Activated effector memory CD4-positive, alpha-beta T cell treated with Interleukin-2 at 50 U/mL for 16 hours (primary cell): ENCODE measurements at places on chromosomes 1 and 21.
A peak's percentile ranks its signal among the peaks of the same experiment; 100 is the strongest.

DNA sequence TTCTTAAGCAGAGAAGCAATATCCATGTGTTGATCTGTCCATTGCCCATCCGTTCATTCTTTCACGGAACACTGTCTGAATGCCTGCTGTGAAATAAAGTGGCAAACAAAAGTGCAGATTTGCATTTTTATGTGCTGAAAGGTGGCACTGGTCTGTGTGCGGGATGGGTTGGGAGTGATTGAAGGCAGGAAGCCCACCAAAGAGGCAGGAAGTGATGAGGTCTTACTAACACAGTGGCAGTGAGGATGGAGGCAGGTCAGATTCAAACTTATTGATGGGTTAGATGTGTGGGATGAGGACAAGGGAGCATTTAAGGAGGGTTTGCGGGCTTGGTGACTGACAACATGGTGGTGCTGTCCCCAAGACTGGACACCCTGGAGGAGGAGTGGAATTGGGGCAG, 8.3 kb downstream of the PTPRF start:
- DNase-seq = no peak

GRCh38 chr1:50047916-50048694, 24.4 kb upstream of the AGBL4 start:
- DNase-seq = no peak

DNA sequence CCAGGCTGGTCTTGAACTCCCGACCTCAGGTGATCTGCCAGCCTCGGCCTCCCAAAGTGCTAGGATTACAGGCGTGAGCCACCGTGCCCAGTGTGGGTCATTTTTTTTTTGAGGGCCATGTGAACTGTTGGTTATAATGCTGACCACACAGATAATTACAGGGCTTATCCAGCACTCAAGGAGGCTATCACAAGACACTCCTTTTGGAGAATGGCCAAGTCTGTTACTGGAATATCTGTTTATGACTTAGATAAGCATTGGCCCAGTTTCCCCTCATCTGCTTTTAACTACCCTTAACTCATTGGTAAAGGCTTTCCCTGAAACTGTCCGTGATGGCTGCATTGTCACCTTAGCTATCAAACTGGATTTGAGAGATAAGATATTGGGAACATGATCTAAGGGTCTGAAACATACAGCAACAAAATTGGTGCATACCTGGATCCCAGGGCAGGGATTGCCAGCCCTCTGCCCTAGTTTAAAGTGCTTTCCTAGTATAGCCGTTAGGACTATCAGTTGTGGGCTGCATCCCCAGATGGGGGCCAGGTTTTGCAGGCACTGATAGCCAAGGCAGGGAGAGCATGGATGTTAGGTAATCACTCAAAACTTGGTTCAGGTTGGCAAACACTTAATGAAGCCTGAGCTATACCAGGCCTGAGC, 15.6 kb downstream of the SZT2 start:
- DNase-seq = no peak

DNA sequence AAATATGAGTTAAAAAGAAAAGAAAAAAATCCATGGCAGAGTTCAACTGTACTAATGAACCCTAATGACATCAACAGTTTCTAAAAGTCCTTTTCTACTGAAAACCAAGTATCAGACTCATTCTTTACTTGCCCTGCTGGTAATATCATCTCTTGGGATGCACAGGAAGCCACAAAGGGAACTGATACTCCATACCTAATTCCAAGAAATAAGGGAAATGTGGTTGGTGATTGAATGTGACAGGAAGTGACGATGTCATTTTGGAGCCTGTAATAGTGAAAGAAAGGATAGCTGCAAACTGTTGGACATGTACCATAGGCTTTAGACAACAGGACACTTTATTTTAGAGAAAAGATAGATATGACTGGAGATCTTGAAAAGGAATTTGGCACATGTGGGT, 98.7 kb upstream of the VAV3 start:
- no peak for DNase-seq

DNA sequence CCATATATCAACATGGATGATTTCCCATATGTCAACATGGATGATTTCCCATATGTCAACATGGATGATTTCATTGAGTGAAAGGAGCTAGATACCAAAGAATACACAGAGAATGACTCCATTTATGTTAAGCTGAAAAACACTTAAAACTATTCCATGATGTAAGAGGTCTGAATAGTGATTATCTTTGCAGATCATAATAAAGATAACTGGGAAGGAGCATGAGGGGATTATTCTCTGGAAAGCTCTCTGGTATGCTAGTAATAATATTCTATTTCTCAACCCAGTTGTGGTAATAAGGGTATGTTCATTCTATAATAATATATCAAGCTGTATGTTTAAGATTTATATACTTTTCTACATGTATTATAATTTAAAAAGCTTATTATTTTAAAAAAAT, 14.1 kb downstream of the SYNJ1 start:
- no peak for DNase-seq

DNA sequence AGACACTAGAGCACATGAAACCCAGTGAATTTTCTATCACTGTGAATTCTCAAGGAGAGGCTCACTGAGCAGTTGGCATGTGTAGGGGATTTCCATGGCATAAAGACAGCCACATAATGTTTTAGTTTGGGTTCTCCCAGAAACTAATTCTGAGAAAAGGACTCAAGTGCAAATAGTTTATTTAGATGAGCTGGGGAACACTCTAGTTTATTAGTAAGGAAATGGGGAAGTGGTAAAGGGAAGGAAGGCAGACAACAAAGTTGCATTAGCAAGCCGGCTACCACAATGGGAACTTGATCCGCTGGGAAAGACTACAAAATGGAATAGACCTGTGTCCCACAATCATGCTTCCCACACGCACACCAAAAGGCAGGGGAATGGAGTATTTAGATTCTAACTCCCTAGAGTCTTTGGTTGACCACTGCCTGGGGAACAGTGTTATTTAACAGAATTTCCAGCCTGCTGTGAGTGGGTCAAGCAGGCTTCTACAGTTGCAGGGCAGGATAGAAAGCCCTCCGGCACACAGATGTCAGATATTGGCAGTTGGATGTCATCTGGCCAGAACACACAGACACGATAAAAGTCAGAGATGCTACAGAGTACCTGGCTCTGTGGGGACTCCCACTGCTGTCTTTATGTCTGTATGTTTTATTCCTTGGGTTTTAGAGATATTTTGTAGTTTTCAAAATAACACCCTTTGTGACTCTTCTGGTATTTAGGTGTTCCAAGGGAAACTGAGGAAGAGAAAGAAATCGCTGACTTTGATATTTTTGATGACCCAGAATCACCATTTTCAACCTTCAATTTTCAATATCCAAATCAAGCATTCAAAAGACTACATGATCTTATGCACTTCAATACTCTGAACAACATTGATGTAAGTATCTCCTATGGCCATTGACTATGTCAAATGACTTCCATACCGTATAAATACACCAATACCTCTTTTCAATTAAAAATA, 150.1 kb downstream of the PLA2G4A start:
- no peak for DNase-seq

GRCh38 chr1:234750922-234751627, 141.1 kb upstream of the IRF2BP2 start:
- DNase-seq = no peak

DNA sequence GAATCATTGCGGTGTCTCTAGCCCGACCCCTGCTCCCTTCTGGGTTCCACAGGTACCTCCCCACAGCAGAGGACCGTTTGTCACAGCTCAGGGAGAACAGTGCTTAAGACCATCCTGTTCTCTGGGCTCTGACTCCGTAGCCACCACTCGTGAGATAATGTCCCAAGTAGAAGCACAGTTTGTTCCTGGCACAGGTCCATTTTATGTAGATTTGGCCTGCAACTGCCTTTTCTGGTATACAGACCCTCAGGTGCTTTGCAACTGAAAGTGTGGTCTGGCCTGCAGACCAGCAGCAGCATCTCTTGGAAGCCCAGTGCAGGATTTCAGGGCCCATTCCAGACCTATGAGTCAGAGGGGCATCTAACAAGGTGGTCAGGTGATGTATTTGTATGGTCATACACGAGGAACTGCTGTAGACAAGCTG, 28.4 kb upstream of the TMEM125 start:
- no peak for DNase-seq

GRCh38 chr1:206094024-206094423, 23.2 kb downstream of the AVPR1B start:
- DNase-seq = no peak

GRCh38 chr1:214186103-214186824, 94.7 kb upstream of the SMYD2 start:
- no peak for DNase-seq

- no peak for DNase-seq
Measured at GRCh38 chr1:199685369-199685768, 342.1 kb upstream of the NR5A2 start.

DNA sequence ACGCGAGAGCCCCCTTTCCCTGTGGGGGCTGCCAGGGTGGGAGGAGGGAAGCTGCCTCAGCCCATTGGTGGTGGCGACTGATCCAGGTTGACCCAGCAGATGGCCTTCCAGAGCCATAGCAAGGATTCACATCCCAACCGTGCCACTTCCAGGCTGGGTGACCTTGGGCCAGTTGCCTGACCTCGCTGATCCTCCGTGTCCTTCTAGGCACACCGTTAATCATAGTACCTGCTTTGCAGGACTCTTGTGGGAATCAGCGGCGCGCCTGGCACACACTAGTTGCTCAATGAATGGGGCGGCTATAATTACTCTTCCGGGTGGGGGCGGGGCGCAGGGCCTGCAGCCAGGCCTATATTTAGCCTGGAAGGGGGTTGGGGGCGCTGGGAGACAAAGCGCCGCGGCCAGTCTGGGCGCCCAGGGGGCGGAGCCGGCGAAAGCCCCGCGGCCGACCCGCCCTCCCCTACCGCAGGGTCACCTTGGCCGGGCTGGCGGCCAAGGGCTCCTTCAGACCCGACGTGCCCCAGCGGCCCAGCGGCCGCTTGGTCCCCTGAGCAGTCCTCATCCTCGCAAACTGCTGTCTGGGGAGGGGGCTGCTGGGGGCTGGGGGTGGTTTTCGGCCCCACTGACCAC, 5.1 kb downstream of the HSPB7 start:
- no peak for DNase-seq

- peak; percentile 13 for DNase-seq
Measured at GRCh38 chr1:3483801-3484444, 29.5 kb downstream of the ARHGEF16 start.

DNA sequence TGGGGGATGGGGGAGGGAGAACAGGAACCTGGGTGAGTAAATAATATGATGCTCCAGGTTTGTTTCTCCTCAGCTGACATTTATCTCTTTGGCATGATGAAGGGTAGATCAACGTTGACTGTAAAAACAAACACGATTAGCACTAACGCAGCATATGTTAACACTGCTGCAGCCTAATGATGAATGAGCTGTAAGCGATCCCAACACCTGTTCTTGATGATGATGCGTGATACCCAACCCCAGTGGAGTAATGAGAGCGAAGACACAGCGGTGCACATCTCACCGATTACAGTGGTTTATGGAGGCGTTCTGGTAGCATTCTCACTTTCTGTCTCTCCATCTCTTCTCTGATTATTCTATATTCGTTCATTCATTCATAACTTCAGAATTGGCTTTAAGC, 640.4 kb downstream of the USP25 start:
- DNase-seq = no peak

- no peak for DNase-seq
Measured at GRCh38 chr1:77347646-77348045, 65.8 kb downstream of the AK5 start.
